ENCODE measurements at places on chromosomes 4 and X.

GRCh38 chr4:155891058-155891457 lies 12.4 kb upstream of the TDO2 start:
- no peak for DNase-seq

GRCh38 chr4:22508376-22508775 lies 7.5 kb downstream of the ADGRA3 start:
- no peak for DNase-seq

DNA sequence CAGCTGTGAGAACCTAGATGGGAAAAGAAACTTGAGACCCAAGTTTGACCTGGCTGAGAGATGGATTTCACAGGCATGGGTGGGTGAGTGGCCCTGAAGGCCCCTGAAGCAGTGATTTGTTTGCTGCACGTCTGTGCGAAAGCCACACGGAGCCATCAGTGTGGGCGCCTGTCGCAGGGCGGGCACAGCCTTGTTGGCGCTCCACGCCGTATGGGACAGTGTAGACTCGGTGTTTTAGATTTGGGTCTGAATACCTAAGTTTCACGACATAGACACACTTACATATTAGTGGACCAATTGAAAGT lies 21.9 kb upstream of the UVSSA start:
- no peak for DNase-seq

DNA sequence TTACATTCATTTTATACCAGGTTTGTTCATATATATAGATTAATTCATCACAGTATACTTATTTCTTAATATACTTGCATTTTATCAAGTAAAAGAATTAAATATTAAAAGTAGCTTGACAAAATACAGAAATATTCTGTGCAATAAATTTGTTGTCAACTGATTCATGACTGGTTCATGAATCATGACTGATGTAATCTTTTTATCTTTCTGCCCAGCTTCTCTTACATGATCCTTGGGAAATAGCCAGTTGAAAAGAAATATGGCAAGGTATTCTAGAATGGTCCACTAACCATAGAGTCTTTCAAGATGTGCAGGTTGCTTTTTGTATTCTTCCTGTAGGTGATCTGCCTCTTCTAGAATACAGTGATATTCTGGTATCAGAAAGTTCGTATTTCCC lies 4.2 kb upstream of the CCNA2 start:
- DNase-seq = no peak

All from GOT3 (cell line).